Occipital lobe (tissue), 3 donors: ENCODE measurements at places on chromosomes 16 and 17. TPM values are rescaled to one million over a fixed set of nuclear protein-coding genes. Genes with fewer than 3 reads are reported as not detected.

The KRTAP9-4 gene
- not detected for total RNA-seq

GRCh38 chr16:89732142-89732917 lies 11.0 kb downstream of the ZNF276 start:
- DNase-seq, result no peak

DNA sequence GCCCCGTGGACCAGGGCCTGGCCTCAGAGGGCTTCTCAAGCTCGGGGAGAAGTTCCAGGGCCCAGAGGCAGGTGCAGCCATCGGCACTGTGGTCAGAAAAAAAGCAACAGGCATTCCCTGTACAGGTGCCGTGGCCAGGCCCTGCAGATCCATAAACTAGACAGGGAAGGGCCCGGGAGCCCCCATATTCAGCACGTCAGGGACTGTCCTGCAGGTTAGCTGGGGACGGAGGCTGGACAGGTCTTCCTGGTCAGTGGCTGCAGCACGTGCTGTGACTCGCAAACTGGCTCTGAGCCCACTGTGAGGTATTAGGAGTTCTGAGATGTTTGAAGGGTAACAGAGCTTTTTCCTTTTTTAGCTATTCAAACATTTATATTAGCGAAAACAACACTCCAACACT lies 15.0 kb upstream of the C16orf95 start:
- DNase-seq, result no peak

- no peak for DNase-seq
Observed at GRCh38 chr17:17787568-17787967, 49.2 kb downstream of the SREBF1 start.

DNA sequence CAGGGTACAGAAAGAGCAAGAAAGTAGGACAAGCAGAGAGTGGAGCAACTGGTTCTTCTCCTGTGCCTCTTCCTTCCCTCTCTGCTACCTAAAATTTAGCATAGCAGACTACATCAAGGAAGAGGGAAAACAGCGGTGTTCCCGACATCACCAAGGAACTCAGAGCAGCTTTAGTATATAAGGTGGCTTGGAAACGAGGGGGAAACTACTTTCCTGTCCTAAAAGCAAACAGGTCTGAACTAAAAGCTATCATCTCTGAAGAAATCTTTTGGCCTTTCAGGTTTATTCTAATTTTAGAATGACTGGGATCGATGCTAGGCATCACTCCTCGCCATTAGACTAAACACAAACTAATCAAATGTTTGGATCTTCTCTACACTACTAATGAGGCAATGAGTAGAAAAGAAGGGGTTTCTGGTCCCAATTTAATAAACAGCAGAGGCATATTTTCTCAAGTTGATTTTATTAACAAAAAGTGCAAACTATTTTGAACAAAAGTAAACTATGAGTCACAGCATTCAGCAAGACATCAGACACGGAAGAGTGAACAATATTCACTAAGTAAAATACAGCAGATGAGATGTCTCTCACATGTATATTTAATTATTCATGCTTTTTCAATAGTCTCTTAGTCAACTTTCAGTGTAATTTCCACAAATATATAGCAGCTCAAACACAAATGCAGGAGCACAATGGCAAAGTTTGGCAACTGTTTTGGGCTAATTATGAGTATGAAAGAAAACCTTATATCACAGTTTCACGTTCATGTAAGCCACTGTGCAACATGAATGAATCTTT lies 108.7 kb downstream of the TRIM37 start:
- DNase-seq, result no peak

GRCh38 chr16:918068-918467 lies 52.7 kb downstream of the LMF1 start:
- DNase-seq, result no peak

GRCh38 chr17:60600490-60601446 lies 775 bp downstream of the PPM1D start:
- peak; percentile 27 for DNase-seq
